ENCODE measurements at places on chromosomes 12 and 14.
A peak's percentile ranks its signal among the peaks of the same experiment; 100 is the strongest.

DNA sequence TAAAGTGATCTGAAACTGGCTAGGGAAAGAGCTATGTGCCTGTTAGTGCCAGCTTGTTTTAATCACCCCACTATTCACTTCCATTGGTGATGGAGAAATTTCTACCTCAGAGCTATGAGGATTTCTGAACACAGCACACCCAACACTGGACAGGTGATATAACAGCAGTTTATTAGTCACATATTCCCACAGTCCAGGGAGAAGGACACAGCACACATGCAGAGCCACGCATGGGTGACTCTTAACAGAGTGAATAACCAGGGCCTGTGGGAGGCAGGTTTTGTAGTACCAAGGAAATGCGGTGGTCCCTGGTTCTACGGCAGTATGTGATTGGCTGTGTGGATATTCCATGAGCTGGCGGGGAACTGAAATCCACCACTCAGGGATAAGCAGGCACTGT lies 455.1 kb downstream of the BTG1 start:
- no peak for DNase-seq

DNA sequence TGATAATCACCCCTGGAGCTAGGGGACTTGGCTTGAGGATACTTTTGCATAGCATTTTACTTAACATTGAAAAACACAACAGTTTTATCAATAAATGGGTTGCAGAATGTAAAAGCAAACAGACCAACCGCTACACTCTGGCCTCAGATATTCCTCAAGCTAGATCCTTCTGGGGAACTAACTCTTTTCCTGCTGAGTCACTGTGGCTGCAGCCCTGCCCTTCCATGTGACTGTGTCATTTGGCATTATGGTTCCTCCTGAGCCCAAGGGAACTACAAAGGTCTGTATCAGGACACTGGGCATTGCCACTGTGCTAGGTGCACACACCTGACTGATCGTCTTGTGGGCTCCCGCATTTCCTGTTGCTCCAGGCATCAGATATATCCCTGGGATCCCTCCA lies 56.6 kb downstream of the TTC9 start:
- no peak for DNase-seq

DNA sequence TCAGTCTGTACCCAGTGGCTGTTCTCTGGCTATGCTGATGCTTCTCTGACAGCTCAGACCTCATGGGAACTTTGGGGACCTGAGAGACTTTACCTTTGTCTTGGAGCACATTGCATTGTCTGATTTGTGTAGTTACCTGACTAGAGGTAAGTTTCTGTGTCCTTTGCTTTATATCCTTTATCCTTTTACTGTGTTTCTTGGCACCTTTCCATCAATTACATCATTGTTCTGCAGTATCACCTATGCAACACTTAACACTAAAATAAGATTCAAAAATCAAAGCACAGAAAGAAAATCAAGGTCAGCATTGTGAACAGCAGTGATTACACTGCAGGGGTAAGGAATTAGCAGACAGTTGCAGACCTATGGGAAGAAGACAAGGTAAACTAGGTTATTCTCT lies 43.8 kb downstream of the SLC35F4 start:
- DNase-seq = no peak

GRCh38 chr12:108315486-108316105 lies 23.5 kb downstream of the CMKLR1 start:
- DNase-seq = no peak

DNA sequence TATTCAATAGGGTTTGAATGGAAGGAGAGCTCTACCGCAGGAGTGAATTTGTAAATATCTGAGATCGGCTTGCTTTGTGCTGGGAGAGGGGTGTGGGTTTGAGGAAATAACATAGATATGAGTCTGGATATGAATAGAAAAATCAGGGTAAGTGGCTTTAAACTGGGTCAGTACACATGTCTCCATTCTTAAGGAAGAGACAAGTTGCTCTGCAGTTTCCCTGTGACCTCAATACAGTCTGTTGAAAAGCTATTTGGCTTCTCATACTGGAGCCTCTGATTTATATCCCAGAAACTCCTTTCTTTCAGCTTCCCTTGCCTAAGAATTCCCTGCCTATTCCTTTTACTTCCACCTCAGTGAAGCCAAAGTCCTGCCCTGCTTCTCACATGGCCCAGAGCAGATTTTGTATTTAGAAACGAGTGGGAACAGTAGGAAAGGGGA lies 153.5 kb upstream of the ATF7IP start:
- DNase-seq = no peak

DNA sequence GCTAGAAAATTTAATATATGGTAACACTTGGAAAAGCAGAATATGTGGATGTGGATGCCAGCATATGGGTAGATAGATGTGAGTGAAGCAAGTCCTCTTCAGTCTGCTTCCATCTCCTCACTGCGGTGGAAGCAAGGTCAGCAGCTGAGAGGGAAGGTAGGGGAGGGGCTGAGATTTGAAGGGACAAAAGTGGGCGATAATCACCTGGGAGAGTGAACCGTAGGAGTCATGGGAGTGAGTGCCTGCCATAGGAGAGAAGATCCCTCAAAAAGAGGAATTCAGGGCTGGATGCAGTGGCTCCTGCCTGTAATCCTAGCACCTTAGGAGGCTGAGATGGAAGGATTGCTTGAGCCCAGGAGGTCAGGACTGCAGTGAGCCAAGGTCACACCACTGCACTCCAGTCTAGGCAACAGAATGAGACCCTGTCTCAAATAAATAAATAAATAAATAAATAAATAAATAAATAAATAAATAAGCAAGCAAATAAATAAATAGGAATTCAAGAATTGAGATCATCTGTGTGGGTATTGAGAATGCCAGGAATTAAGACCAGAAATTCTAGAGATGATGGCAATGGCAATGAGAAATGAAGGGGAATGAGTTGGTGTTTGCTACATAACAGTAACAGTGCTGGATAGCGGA lies 123.4 kb downstream of the BICD1 start:
- DNase-seq = no peak

DNA sequence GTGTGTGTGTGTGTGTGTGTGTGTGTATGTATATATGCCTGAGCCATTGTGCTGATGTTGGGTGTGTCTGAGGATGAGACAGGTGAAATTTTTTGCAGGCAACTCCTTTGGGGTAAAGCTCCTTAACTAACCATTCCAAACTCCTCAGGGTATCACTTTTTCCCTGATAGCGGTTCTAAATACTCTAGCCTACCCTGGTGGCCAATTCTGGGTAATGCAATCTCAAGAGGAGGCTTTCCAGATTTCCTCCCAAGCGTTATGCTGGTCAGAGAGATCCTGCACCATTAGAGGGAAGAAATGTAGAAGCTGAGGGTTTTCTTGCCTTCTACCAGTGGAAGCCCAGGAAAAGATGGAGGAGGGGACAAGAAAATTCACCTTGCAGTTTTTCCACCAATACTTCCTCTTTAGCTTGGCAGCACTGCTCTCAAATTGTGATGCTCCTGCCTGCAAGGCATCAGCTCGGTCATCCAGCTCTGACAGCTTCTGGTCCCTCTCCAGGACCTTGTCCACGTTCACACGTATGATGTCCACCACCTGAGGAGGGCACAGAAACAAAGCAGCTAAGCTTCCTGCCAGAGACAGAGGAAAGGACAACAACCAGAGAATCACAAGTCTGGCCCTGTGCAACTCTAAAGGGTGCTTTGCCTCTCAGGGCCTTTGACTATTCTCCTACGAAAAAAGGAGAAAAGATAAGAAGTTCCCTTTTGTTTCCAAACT lies 4.9 kb downstream of the VAMP1 start:
- no peak for DNase-seq

GRCh38 chr14:31934767-31935266 lies 142.3 kb upstream of the ARHGAP5 start:
- no peak for DNase-seq

- no peak for DNase-seq
These were observed 6.4 kb downstream of the ATN1 start for GRCh38 chr12:6934110-6934509.

GRCh38 chr14:102928412-102929240 lies 6.2 kb downstream of the AMN start:
- DNase-seq = peak; percentile 28

DNA sequence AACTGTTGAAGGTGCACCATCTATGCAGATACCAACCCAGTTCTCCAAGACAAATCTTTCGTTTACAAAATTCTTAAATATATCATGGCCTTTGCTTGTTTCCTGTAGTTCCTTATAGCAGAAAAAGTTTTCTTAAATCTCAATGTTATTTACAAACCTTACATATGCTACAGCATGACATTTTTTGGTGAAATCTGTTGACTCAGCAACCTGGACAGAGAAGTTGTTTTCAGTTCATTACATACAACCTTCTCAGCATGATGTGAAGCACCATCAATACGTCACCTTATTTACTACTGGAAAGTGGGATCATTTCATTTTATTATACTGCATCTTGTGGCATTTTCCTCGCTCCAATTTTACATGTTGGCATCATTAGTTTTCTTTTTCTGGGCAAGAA lies 231.9 kb downstream of the SLC16A7 start:
- DNase-seq = no peak

DNA sequence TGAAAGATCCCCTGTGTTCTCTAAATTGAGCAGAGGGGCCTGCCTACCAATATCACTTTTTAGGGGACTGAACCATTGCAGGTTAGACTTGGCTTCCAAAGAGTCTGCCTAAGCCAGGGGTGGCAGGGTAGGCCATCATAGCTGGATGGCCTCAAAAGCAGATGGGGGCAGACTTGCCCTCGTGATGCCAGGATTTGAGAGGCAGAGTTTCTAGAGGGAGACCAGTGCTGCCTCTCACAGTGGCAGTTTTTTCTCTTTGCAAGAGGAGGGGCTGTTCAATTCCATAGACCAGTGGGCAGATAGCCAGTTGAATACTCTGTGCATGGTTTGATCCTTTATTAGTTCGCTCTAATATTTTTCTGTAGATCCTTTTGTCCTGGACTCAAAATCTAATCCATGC lies 23.8 kb upstream of the SMCO2 start:
- DNase-seq = no peak

DNA sequence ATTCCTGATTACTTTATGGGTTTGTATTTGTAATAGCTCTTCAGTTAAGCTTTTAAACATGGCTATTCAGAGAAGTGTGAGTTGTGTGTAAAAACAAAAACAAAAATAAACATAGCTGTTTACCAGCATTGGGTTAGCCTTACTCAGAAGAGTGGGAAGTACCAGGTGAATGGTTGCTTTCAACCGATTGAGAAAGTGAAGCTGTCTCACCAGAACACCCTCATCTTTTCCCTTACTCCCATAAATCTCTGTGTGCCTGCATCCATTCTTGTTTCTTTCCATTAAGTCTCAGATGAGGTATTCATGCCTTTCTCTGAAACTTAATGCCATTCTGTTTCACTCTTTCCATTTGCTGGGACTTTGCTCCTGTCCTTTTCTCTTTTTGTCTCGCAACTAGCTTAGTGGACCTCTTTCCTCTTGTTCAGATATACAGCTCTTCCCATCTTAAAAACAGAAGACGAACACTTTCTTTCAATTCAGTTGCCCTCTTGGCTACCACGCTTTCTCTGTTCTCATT lies 10.7 kb downstream of the BORCS5 start:
- DNase-seq = no peak

DNA sequence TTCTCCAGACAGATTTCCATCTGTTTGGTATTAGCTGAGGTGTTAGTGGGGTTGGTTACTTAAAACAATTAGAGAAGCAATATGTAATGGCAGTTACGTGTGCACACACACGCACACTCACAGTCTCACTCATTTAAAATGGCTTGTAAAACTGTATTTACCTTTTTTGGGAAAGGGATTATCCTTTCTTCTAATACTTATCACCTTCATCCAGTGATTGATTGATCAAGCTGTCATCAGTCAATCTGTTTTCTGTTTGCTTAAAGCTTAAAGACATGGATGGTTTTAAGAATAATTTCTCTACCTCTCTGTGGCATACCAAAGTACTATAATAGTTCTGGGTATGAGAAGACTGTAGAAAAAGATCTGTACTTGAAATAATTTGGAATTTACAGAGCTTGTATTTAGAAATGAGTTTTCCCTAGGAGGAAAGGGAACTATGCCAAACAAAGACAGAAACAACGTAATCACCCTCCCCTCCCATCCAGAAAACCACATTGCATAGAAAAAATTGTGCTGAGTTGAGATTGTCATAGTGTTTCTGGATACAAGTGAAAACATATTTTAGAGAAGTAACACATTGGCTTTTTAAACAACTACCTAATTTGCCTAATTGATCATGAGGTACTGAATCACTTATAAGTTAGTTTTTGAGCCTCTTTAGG lies 455.8 kb downstream of the PCNX1 start:
- no peak for DNase-seq

GRCh38 chr14:69637503-69638031 lies 26.2 kb downstream of the SUSD6 start:
- DNase-seq = no peak

DNA sequence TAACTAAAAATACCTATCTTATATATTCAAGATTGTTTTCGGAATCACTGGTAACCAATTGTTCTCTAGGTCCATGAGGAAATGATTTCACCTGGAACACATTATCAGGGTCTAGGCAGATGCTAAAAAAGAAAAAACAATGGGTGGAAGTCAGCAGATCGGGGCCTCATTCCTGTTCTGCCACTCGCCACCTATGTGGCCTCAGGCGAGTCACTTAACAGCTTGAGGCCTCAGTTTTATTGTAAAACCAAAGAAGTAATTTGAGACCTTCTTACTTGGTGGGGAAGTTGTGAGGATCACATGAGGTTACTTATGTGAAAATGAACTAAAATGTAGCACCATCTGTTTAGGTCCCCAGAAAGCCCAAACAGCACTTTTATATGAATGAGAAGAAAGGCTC lies 6.2 kb upstream of the RNASE10 start:
- no peak for DNase-seq

- no peak for DNase-seq
These were observed 299.1 kb downstream of the BTG1 start for GRCh38 chr12:91846466-91847055.

DNA sequence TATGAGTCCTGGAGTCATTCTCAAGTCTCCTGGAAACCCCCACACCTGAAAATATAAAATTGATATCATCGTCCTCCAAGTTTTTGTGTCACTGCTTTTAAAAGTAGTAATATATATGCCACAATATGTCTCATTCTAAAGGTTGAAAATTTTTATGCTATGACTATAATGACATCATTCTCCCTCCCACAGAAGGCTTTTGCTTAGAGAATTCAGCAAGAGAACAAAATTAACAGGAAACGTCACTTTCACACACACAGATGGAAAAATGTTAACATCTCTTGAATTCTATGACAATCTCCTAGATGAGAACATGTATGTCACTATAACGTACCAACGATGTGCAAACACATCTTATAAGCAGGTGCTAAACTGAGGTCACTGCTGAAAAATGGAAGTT lies 498.3 kb downstream of the FOXG1 start:
- no peak for DNase-seq

DNA sequence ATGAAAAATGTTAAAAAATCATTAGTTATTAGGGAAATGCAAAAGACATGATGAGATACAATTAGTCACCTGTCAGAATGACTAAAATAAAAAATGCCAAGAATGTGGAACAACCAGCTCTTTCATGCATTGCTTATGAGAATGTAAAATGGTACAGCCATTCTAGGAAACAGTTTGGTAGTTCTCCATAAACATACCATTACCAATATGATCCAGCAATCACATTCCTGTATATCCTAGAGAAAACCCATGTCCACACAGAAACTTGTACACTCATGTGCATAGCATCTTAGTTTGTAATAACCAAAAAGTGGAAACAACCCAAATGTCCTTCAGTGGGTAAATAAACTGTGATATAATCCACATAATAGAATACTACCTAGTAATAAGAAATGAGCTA lies 245.7 kb downstream of the FUT8 start:
- DNase-seq = no peak

GRCh38 chr12:116384175-116384574 lies 106.7 kb upstream of the MED13L start:
- no peak for DNase-seq

- DNase-seq = no peak
These were observed 181.5 kb upstream of the SYT1 start for GRCh38 chr12:78683031-78683430.

All from stimulated activated CD4-positive, alpha-beta T cell treated with anti-CD3 and anti-CD28 coated beads, Interleukin-2, amount 100 ng/mL, for 48 hours (primary cell).